ENCODE measurements at places on chromosomes 1 and 21.
A peak's percentile ranks its signal among the peaks of the same experiment; 100 is the strongest.

DNA sequence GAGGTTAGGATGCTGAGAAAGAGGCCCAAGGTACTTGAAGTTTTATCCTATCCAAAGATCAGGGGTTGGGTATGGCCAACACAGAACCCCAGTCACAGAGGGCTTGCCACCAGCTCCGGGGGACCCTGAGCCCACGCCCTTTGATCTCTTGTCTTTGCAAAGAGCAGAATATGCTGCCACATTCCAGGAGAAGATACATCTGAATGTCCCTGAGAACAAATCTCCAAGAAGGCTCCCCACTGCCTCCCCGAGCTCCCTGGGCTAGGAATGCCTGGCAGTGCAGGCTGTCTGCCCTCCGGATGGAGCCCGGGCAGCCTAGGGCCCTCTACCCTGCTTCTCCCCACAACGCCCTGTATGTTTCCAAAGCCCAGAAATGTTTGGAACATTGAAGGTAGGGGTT lies 49.2 kb downstream of the AJAP1 start:
- DNase-seq = no peak

GRCh38 chr1:177190308-177190970 lies 19.7 kb downstream of the BRINP2 start:
- no peak for DNase-seq

DNA sequence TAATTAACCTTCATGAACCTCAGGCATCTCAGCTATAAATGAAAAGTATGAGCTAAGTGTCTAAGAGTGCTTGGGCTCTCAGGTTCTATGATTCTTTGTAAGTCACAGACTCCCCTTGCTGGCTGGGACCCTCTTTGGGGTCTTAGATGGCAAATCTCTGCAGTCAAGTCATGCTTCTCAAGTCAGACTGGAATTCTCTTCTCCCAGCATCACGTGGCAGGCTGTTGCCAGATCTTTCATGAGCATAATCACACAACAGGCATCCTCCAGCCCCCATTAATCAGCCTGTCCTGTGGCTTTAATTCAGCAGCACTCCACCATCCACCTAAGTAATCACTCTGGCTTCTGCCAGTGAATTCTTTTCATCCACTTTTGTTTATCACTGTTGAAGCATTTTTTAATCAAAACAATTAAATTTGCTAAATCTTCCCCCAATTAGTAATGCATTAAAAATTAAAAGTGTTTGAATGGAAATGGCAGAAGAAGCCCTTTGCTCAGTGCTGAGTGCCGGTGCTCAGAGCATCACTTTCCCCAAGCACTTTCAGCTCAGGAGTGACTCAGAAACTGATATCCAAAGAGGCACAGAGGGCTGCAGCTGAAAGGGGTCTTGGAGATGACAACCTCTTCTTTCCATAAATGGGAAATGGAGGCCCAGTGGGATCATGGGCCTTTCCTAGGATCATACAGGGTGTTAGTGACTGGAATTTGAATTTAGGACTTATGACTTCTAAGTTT lies 50.2 kb downstream of the C8A start:
- no peak for DNase-seq

GRCh38 chr1:55926906-55927471 lies 652.4 kb downstream of the PLPP3 start:
- no peak for DNase-seq

- DNase-seq = no peak
Measured at GRCh38 chr1:53321366-53321765, 6.5 kb downstream of the LRP8 start.

DNA sequence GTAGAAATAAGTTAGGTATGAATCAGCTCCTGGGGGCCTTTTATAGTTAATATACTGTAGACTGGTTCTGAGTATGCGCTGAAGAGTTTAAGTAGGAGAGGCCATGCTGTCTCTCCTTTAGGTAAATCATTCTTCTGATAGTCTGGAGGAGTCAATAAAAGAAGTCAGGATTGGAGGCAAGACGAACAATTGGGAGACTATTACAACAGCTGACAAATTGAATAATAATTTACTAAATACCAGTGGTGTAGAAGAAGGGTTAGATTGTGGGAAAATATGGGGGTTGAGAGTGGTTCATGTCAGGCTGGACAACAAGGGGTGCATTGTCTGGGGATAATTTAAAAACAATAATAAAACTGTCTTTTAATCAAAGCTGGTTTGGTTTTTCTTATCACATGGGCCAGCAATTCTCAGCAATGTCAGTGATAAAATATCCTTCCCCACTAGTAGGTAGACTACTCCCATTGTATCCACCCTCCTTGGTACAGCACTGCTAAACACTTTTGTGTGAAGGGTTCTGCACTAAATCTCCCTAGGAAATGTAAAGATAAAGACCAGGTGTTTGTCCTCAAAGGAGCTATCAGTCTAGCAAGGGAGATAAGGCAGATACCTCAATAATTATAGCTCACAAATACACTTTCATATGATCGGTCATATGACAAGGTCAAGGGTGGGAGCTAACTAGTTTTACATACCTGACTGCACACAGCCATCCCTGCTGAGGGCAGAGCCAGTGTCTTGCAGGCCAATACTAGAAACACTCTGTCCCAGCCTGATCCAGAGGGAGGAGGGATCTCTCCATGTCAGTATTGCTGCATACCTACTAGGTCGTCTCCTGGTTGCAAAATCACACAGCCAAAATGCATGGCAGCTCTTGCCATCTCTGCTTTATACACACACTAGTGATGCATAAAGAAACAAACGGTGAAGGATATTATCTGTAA lies 299.7 kb downstream of the VAV3 start:
- no peak for DNase-seq

DNA sequence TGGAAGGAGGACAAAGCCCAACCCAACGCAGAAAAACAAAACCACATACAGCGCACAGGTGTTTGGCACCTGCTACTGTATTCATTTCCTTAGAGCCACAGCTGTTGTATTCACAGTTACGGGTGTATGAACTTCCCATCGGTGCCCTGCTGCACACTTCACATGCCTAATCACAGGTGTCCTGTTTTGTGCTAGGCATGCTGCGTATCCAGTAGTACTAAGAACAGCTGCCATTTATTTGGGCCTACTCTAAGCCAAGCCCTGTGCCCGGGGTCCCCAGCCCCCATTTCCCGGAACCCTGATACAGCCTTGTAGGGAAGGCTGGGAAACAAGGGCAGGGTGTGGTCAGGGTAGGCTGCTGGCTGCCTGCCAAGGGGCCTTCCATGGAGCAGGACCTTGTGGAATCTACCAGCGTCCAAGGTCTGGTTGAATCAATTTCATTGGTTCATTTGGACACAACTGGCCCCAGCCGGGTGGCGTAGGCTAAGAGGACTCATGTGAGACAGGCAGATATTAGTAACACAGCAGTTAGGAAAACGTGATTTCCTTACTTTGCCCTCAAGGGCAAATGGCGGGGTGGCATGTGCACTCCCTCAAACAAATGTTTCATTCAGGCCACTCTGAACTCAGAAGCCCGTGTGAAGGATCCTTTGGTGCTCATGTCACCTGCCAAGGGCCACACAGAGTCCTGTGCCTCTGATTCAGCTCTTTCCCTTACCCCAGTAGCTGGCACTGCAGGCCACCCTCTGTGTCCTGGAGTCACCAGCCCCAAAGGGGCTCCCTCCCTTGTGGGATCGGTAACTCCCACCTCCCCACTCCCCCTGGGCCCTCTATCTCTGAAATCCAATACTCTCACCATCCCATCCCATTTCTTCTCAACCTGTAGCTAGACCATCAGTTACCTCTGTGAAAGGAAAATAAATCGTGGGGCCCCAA lies 986 bp upstream of the RNF186 start:
- no peak for DNase-seq

GRCh38 chr1:201354151-201354900 lies 23.2 kb downstream of the TNNT2 start:
- no peak for DNase-seq

GRCh38 chr1:47937586-47938254 lies 59.5 kb downstream of the TRABD2B start:
- no peak for DNase-seq

- no peak for DNase-seq
Measured at GRCh38 chr1:56511766-56512165, 67.6 kb downstream of the PLPP3 start.

- no peak for DNase-seq
Measured at GRCh38 chr1:211831558-211832323, 1.2 kb upstream of the LPGAT1 start.

GRCh38 chr1:97565886-97566285 lies 354.9 kb downstream of the DPYD start:
- DNase-seq = no peak

DNA sequence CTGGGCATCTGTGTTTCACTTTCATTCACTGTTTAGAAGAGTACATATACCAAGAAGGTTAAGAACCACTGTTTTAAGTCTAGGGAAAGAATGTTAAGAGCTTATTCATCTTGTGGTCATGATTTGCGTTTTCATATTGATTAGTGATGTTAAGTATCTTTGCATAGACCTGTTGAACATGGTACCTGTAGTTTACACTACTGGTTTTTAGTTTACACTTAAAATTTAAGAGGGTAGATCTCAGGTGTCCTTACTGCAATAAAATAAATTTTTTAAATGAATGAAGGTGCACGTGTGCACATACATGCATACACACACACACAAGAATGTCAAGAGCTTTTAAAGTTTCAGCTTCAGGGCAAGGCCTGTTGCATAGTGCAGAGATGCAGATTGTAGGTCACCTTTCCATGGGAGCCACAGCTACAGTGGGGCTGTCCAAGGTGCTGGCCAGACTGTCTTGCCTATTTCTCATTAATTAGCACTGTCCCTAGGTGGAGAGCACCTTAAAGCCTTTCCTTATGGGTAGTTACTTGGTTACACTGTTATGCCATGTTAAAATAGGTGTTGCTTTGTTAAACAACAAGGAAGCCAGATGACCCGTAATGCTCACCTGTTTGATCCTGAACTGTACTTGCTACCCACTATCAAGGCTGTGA lies 543.0 kb upstream of the DAB1 start:
- DNase-seq = no peak

DNA sequence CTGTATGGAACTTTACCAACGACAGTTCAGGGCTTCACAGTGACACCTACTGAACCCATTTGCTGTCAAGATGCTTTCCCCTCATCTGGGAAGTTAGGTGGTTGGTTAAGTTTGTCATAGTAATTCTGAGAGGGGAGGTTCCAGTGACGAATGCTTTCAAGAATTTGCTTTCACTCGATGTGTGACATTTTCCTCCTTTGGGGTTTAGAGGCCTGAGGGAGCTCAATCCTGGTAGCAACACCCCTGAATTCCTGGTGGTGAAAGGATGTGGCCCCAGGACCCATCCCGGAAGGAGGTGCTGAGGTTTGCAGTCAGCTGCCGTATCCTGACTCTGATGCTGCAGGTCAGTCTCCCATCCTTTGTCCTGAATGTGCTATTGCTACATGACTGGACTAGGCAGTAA lies 2.8 kb downstream of the PIGV start:
- DNase-seq = no peak

- no peak for DNase-seq
Measured at GRCh38 chr1:111483166-111483565, 9.4 kb downstream of the C1orf162 start.

GRCh38 chr21:14288922-14289321 lies 73.0 kb downstream of the RBM11 start:
- no peak for DNase-seq

DNA sequence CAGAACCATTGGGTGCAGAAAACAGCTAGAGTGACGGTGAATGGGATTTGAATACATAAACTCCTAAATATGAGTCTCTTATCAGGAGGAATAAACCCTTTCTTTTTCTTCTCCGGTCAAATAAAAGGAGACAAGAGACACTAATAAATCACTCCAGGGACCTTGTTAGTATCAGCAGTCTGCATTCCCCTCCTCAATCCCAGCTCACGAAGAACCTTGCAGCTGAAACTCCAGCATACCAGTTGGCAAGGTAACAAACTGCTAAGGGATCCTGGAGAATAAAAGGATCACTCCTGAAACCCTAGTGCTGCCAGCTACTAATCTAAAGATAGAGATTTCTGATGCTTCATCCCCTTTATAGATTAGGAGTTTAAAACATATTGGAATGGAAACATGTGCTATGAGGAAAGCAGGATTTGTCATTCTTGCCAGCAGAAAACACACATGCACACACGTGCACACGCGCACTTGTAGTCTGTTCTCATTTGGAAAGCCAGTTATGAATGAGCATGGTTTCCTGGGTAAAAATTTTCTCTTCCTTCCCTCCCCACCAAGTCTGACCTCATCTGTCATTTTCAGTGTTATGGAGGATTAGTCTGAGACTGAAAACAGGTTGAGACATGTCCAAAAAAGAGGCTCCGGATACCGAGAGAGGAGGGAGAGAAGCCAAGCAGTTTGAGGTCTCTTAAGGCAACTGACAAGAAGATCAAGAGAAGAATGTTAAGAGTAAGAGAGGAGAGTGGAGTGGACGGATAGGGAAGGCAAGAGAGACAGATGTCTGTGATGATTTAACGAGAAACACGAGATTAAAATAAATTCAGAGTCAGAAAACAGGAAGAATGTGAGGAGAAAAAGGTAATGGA lies 10.9 kb downstream of the IER5 start:
- no peak for DNase-seq

DNA sequence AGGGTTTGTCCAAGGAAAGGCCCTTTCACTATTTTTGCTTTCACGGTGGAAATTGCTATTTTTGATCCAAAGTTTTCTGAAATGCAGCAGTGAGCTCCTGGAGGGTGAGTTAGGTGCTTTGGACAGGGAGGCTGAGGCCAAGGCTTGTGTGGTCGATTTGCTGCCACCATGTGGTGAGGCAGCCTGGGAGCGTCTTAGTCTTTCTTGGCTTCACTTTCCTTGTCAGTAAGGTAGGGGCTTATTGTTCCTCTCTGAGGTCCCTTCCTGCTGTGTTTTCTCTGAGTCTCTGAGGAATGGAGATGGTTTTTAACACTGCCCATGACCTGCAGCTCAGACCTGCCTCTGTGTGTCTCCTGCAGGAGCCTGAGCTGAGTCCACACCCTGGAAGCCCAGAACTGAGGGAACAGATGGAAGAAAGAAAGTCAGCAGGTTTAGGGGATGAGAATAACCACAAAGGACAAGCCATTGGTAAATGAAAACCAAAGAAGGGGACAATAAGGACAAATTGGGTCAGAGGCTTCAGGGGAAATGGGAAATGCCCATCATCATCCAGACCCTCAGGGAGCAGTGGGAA lies 20.1 kb upstream of the S100A10 start:
- peak; percentile 14 for DNase-seq
